Mesothelial cell of epicardium (in vitro differentiated cells): ENCODE measurements at places on chromosomes 7 and 10.

DNA sequence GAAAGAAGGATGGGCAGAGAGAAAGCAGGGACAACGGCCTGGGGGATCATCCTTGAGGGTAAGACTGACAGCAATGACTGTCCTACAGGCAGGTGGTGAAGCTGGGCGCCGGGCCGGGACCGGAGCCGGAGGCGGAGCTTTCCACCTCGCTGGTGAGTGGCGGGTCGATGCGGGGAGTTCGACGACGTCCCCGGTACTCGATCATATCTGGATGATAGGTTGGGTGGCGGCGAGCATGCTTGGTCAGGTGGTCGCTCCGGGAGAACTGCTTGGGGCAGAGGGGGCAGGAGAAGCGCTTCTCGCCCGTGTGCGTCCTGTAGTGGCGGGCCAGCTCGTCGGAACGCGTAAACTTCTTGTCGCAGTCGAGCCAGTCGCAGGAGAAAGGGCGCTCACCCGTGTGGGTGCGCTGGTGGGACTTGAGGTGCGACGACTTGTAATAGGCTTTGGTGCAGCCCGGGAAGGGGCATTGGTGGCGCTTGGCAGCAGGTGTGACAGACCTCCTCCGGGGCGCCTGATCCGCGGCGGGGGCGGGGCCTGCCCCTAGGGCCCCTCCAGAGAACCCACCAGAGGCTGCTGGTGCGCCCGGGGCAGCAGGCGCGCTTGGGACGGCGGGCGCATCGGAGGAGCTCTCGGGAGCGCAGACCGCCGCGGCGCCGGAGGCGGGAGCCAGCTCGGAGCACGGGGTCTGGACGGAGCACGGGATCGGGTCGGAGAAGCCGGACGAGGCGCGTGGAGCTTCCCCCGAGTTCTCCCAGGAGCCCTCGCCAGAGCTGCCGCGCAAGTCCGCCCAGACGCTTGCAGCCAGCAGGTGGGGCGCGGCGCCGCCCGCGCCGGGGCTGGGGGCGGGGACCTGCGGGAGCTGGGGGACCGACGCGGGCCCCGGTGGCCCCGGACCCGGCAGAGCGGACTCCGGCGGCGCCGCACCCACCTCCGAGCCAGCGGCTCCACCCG, 752 bp downstream of the KLF14 start:
- H3K27me3 ChIP-seq = peaks cover 91% of the 10 kb centered on the region
- peaks cover 11% of the 10 kb centered on the region for H3K36me3 ChIP-seq
- H3K27ac ChIP-seq = no peak overlapping the region
- peak; percentile 19 for DNase-seq
- H3K4me1 ChIP-seq = peaks cover 4% of the 10 kb centered on the region

- no peaks in the 10 kb centered on the region for H3K36me3 ChIP-seq
- no peak overlapping the region for H3K4me3 ChIP-seq
- DNase-seq = no peak
- H3K27me3 ChIP-seq = peaks cover 98% of the 10 kb centered on the region
- H3K27ac ChIP-seq = no peak overlapping the region
These were observed 3.0 kb downstream of the NEUROG3 start for GRCh38 chr10:69570050-69570816.

GRCh38 chr10:2121929-2122328, 384.6 kb upstream of the ADARB2 start:
- H3K27me3 ChIP-seq = peaks cover 4% of the 10 kb centered on the region
- no peak overlapping the region for H3K27ac ChIP-seq
- no peak overlapping the region for H3K4me3 ChIP-seq
- no peaks in the 10 kb centered on the region for H3K36me3 ChIP-seq

DNA sequence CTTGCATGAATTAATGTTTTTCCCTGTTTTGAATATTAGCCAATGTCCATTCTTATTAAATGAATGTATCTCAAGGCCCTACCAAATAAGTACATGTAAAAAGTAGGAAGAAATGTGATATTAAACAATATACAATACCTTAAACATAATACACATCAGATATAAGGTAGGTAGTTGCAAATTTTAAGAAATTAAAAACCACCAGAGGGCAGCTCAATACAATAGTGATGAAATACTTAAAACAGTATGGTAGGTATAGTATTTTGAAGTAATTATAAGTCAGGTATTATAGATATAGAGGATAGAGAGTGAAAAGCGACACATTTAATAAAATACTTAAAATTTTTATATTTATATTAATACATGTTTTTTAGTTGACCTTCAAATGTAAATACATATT, 43.6 kb upstream of the CDK14 start:
- DNase-seq = no peak
- H3K4me3 ChIP-seq = no peak overlapping the region
- H3K36me3 ChIP-seq = peaks cover 2% of the 10 kb centered on the region

DNA sequence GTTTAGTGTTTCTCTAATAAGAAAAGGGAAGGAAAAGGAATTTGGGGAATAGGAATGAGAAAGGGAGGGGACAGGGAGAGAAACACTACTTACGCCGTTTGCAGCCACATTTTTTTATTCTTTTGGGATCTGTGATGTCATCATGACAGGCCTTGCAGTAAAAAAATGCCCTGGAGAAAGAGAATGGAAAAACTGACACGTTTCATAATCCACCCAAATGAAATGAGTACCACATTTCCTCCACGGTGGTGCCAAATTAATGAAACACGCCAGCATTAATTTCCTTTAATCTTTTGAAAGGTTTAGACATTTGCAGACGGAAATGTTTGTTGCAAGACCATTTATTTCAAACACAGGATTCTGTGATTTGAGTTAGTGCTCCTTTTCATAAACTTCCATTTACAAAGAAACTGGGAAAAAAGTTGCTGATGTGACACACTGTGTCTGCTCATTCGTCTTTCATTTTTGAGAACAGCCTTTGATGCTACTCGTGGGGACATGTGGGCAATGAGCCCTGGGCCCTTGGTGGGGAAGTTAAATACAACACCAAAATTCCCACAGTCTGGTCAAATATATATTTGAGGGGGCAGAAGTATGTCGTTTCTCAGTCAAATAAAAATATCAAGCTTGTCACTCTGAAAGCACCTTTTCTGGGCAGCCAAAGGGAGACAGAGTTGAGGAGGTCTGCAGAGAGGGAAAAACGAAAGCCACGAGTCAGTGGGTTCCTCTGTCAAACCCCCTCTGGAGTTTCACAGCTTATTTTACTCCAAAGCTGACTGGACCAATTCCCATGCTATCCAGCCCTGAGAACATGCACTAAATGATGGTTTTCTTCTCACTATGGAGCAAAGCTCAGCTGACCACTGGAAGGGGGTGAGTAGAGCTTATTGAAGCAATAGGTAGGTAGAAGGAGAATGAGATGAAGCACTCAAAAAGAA, 625.5 kb downstream of the KCNMA1 start:
- H3K4me1 ChIP-seq = no peaks in the 10 kb centered on the region
- H3K27me3 ChIP-seq = no peaks in the 10 kb centered on the region
- no peak overlapping the region for H3K4me3 ChIP-seq

DNA sequence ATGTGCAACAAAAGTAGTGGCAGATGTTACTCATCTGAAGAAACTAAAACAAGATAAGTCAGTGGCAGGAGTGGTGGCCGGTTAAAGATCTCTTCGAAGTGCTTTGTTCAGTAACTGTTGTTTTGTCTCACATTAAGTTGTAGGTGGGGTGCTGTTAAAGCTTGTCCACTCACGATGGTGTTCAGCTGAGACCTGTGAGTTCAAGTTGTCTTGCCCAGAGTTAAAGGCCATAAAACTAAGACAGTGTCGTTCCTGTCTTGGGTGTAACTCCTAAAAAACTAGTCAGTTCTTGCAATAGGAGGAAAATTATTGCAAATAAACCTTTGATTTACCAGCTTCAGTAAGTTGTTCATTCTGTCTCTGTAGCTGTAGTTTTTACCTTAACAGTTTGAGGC, 857 bp upstream of the FOXP2 start:
- H3K4me1 ChIP-seq = peaks cover 20% of the 10 kb centered on the region
- DNase-seq = no peak
- no peaks in the 10 kb centered on the region for H3K36me3 ChIP-seq
- H3K4me3 ChIP-seq = no peak overlapping the region
- no peak overlapping the region for H3K27ac ChIP-seq

DNA sequence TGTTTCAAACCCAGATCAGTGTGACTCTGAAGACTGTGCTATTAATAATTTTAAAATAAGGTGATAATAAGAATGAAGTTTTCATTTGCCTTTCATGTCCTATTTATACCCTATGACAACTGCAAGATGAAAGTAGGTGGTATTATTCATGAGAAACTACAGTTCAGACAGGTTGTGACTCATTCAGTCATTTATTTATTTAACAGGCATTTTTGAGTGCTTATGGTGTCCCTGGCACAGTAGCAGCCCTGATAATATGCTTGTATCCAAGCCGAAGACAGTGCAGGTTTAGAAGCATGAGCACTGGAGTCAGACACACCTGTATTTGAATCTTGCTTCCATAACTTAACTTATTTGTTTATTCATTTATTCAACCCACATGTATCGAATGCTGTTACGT, 87.1 kb downstream of the FZD1 start:
- H3K36me3 ChIP-seq = no peaks in the 10 kb centered on the region
- H3K4me3 ChIP-seq = no peak overlapping the region
- peaks cover 10% of the 10 kb centered on the region for H3K27me3 ChIP-seq
- peaks cover 38% of the 10 kb centered on the region for H3K4me1 ChIP-seq
- no peak for DNase-seq

DNA sequence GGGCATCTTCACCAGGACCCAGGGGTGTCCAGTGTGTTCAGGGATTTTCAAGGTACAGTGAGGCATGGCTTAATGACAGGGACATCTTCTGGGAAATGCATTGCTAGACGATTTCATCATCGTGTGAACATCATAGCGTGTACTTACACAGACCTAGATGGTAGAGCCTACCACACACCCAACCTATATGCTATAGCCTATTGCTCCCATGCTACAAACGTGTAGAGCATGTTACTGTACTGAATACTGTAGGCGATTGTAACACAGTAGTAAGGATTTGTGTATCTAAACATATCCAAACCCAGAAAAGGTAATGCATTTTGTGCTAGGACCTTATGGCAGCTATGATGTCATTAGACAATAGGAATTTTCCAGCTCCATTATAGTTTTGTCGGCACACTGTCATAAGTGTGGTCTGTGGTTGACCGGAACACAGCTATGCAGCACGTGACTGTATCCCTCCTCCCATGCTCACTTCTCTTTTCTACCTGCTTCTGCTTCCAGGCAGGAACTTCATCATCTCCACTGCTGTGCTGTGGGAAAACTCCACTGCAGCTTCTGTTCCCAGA, 416.2 kb upstream of the NFE2L3 start:
- no peak for DNase-seq
- no peak overlapping the region for H3K27ac ChIP-seq
- H3K4me3 ChIP-seq = no peak overlapping the region
- H3K36me3 ChIP-seq = no peaks in the 10 kb centered on the region

DNA sequence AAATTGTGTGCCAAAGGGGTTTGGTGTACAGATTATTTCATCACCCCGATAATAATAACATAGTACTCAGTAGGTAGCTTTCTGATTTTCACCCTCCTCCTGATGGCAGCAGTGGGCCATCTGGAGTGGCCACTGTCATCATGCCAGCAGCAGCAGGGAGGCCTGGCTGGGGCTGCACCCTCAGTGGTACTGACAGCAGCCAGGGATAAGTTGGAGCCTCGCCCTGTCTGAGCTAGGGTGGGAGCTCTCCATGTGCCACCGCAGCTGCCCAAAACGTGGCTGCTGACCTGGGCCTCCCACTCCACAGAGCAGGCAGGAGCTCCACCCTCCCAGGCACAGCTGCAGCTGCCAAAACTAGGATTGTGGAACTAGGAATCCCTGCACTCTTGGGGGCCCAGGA, 700.8 kb upstream of the KCND2 start:
- peaks cover 6% of the 10 kb centered on the region for H3K27me3 ChIP-seq
- no peaks in the 10 kb centered on the region for H3K4me1 ChIP-seq
- no peak for DNase-seq
- H3K4me3 ChIP-seq = no peak overlapping the region

DNA sequence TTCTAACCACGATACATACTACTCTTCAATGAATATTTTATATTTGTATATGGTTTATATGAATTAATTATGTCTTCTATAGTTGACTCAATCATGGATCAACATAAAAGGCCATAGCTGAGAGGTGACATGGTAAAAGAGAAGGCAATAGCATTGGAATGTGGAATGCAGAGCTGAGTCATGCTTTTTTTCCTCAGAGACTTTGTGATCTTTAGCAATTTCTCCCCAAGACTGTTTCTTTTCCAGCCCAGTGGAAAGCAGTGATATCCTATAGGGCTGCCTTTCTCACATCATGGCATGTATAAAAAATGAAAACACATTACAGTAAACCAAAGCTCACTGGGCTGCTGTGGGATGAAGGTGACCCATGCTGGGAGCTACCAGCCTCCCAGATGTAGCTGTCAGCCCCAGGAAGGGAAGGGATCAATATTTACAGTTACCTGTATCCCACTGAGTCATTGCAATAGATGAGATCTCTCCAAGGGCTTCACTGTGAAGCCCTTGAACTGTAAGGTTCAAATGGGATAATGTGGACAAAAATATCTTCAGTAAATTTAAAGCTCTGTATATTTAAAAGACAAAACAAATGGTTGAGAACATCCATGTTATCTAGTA, 30.2 kb downstream of the SLC39A12 start:
- no peak for DNase-seq
- H3K4me3 ChIP-seq = no peak overlapping the region
- H3K27me3 ChIP-seq = no peaks in the 10 kb centered on the region
- H3K4me1 ChIP-seq = peaks cover 2% of the 10 kb centered on the region
- H3K27ac ChIP-seq = no peak overlapping the region
- H3K36me3 ChIP-seq = no peaks in the 10 kb centered on the region

GRCh38 chr10:121572859-121573537, 25.2 kb downstream of the FGFR2 start:
- H3K4me3 ChIP-seq = peak overlapping the region; percentile 44
- no peak for DNase-seq
- peaks cover 58% of the 10 kb centered on the region for H3K4me1 ChIP-seq

DNA sequence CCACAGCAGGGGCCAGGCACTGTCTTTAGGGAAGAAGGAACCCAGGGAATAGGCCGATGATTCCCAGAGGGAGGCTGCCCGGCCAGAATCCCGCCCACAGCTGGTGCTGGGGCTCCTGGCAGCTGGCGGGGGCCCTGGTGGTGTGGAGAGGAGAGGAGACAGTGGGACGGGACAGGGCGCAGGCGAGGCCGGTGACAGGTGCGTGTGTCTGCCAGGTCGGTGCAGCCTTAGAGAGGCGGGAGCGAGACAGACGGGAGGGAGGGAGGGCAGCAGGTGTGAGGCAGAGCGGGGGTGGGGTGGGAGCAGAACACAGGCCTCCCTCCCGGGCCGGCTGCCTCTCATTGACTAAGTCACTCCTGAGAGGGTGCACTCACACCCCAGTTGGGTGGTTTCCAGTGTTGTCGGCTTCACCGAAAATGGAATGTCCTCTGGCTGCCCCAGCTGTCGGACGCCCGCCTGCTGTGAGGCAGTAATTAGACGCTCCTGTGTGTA, 55.2 kb downstream of the ELFN1 start:
- DNase-seq = no peak
- H3K27ac ChIP-seq = no peak overlapping the region
- no peaks in the 10 kb centered on the region for H3K4me1 ChIP-seq
- no peak overlapping the region for H3K4me3 ChIP-seq
- H3K36me3 ChIP-seq = peaks cover 9% of the 10 kb centered on the region

GRCh38 chr7:11194492-11194891, 220.8 kb downstream of the PHF14 start:
- peaks cover 36% of the 10 kb centered on the region for H3K4me1 ChIP-seq
- no peak for DNase-seq
- no peak overlapping the region for H3K27ac ChIP-seq
- H3K36me3 ChIP-seq = no peaks in the 10 kb centered on the region

GRCh38 chr10:108072466-108072865, 908.0 kb upstream of the SORCS1 start:
- H3K27ac ChIP-seq = no peak overlapping the region
- peaks cover 3% of the 10 kb centered on the region for H3K27me3 ChIP-seq
- no peak overlapping the region for H3K4me3 ChIP-seq
- DNase-seq = no peak
- no peaks in the 10 kb centered on the region for H3K36me3 ChIP-seq
